ENCODE measurements at places on chromosomes 3 and 15. TPM values are rescaled to one million over a fixed set of nuclear protein-coding genes. Genes with fewer than 3 reads are reported as not detected.

DNA sequence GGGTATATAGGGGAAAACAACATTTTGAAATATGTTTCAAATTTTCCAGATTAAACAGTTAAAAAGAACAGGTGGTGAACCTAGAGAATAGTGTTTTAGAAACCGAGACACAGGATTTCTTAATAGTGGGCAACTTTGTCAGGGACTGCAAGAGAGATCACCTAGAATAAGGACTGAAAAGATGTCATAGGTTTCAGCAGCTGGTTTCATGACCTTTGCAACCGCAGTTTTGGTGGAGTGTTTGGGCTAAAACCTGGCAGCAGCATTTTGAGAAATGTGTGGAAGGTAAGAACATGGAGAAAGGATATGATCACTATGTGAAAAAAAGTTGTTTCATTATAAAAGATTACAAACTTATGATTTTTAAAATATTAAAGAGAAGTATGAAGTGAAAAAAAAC lies 34.9 kb downstream of the PRKCI start:
- no peak for DNase-seq

Gene TMEM212
- total RNA-seq: not detected

- no peak for DNase-seq
These were observed 248.7 kb upstream of the IL12A start for GRCh38 chr3:159739969-159740368.

Gene XYLB
- 2.8 TPM for total RNA-seq

- no peak for DNase-seq
These were observed 15.3 kb downstream of the FBN1 start for GRCh38 chr15:48630245-48630644.

DNA sequence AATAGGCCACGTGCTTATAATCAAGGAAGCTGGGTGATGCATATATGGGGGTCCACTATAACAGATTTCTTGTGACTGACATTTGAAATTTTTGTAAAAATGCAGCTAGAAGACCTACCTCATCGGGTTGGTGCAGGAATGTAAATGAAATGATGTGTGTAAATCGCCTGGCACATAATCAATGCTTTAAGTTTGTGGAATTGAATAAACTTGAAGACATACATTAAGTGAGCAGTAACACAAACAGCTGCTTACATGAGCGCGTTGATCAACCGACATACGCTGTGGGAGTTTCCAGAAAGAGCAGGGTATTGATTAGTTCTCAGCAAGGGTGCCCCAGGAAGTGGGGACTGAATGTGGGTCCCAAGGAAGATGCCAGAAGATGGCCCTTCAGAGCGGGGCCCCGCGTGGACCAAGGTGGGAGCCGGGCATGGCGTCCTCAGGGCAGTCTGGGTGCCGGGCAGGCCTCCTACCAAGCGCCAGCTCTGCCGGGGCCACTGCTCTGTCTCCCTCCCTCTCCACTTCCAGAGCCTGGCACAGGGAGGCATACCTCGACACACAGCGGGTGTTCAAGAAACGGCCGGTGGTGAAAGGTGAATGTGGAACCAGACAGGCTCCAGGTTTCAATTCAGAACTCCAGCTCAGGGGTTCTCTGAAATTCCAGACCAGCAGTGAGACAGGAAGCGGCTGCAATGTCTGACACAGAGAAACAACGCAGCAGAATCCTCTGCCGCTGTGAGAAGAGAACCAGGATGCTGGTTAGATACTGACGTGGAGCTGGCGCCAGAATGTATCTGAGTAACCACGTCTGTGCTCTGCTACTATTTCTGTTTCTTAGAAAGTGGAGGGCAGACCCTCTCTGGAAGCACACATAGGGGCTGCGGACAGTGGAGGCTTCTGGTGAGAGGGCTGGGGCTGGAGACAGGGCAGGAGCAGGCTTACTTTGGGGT lies 12.6 kb downstream of the BFSP2 start:
- DNase-seq: no peak

Gene CHAC1
- total RNA-seq: 1.0 TPM

DNA sequence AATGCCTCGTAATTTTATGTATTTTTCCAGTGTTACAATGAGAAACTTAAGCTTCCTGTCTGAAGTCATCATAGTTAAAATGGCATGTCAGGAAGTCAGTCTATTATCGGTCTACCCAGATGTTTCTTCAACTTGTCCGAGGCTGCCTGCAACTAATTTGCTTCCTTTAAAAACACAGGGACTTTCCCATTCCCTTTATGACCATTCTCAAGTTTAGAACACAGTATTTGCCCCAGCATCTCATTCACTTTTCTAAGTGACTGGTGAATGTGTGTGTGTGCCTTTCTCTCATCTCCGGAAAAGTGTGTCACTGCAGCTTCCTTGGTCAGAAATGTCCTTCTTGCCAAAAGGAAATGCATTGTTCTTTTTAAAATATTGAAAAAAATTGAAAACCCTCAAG lies 466.6 kb downstream of the RAP2B start:
- no peak for DNase-seq

GRCh38 chr3:23723930-23724329 lies 81.8 kb upstream of the UBE2E1 start:
- no peak for DNase-seq

Gene GABRR3
- total RNA-seq: 0.03 TPM

DNA sequence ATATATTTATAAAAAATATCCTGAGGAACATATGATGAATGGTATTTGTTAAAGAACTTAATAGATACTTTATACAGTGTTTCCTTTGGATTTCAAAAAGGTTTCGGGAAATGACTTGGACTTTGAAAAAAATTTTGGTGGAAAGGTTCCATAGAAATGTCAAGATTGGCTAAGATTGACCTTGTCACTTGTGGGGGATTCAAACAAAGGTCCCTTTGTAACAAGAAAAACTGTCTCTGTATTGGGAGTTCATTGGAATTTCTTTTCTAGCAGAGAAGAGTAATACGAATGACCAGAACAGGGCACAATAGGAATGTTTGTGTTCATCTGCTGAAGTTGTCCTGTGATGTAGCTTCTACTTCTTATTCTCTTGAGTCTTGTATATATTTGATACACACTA lies 43.2 kb downstream of the ARHGEF26 start:
- peak; percentile 7 for DNase-seq

GRCh38 chr3:181176601-181177000 lies 187.1 kb upstream of the DNAJC19 start:
- peak; percentile 39 for DNase-seq

GRCh38 chr15:37360724-37361123 lies 260.4 kb upstream of the MEIS2 start:
- DNase-seq: no peak

DNA sequence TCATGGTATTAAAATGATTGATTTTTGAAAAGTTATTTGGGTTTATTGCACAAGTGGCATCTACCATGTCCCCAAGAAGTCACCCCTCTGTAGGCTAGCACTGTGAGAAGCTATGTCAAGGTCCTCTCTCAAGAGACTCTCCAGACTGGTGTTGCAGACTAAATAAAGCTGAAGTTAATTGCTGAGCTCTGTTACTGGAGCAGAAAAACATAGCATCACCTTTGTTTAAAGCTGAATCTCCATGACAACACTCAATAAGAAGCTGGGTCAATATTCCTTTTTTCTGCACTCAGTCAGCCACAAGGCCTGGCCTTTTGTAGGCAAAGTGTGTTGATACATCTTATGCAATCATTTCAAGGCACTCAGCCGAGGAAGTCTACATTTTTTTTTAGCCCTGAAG lies 806.6 kb upstream of the LMCD1 start:
- no peak for DNase-seq

GRCh38 chr3:107284612-107285011 lies 92.6 kb upstream of the CCDC54 start:
- DNase-seq: no peak

DNA sequence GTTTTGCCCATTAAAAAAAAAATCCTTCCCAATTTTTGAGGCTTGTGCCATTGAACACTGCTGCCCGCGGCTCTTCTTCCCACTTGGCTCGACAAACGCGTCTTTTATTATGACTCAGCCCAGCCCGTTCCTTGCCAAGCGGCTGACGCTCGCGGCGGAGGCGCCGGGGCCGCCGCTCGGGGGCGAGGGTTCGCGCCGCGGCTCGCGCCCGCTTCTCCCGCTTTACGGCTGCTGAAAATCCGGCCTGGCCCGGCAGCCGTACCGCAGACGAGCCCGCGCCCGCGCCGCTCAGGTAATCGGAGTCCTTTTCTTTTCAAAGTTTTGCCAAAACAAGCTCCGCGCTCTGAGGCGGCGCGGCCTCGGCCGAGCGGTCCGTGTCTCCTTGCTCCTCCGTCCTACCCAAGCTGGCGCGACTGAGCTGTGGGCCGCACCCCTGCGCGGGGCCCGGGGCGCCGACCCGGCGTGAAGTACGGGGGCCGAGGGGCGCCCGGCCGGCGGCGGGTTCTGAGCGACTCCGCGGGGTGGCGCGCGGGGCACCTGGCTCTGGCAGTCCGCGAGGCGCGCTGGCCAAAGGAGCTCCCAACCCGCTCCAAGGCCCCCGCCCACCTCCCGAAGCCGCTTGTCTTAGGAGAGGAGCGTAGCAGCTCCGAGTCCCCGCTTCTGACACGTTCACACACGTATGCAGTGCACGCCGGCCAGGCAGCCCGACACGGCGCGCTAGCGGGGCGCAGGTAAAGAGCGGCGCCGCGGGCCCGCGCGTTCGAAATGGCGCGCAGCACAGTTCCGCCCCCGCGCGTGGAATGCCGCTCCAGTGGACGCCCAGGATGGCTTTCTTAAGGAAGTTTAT lies 418.2 kb upstream of the NAALADL2 start:
- DNase-seq: peak; percentile 97

GRCh38 chr15:42367041-42367440 lies 7.7 kb downstream of the CAPN3 start:
- no peak for DNase-seq

- DNase-seq: no peak
These were observed 48.5 kb downstream of the USP13 start for GRCh38 chr3:179701176-179701827.

All from SJCRH30 (cell line).